IPS-NIHi11 (cell line): ENCODE measurements at places on chromosomes 12 and 14.

DNA sequence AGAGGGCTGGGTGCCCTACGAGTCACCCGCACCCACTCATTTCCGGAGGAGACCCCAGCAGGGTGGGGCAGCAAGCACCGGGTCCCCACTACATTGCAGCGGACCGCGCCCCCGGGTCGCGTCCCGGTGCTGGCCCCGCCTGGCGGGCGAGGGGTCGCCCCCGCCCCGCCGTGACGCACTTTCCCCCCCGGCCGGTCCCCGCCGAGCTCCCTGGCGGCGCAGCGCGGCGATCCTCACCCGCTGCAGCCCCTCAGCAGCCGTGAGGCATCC lies 106.1 kb downstream of the PRICKLE1 start:
- DNase-seq: peak; percentile 62

- no peak for DNase-seq
These were observed 2.8 kb downstream of the FAM234B start for GRCh38 chr12:13046964-13047363.

GRCh38 chr12:46677749-46678148 lies 148.0 kb downstream of the SLC38A4 start:
- DNase-seq: peak; percentile 40

DNA sequence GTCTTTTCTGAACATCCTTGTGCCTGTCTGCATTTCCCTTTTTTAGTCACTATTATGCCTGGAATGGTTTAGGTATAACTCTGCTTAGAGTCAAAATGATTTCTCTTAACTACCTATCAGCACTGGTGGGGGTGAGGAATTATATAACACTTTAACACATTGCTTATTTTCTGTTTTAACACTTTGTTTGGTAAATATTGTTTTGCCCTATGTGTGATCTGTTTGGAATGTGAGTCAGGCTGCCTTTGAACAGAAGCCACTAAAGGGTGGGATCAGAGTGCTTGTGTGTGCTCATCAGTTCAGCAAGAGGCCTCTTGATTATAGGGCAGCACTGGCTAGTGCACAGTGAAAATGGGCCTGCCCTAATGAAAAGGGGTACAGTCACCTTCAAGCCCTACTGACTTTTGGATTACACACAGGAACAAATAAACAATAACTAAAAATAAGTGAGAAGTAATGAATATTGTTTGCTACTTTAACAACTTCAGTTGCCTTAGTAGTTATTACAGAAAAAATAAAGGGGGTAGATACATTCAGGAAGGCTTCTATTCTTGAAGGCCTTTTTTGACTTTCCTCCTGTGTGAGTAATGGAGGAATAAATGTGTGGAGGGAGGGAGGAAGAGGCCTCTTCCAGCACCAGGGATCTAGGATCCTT lies 23.2 kb downstream of the NGDN start:
- DNase-seq: no peak

GRCh38 chr14:31945074-31945613 lies 132.0 kb upstream of the ARHGAP5 start:
- no peak for DNase-seq

DNA sequence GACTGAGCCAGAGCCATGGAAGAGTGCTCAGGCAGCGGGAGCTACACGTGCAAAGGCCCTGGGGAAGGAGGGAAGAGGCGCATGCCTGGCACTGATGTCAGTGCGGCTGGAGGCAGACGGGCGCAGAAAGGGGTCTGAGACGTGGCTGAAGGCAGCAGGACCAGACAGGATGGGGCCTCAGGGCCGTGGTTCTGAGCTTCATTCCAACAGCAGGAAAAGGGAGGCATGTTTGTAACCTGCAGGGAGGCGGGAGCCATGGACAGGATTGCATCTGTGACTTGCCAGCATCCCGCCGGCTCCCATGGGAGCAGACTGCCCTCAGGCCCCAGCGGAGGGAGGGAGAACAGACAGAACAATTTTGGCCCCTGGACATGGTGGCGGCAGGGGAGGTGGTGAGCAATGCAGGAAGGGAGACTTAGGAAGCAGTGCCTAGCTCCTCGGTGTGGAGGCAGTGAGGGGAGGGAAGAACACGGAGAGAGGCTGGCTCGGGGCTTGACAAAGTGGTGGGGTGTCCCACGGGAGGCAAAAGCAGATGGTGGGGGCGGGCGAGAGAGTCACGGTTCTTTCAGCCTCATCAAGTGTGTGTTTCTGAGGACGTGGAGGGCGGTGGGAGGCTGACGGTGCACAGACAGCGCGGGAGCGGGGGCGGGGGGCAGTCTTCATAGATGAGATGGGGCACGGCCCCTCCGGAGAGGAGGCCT lies 33.3 kb upstream of the INF2 start:
- no peak for DNase-seq

DNA sequence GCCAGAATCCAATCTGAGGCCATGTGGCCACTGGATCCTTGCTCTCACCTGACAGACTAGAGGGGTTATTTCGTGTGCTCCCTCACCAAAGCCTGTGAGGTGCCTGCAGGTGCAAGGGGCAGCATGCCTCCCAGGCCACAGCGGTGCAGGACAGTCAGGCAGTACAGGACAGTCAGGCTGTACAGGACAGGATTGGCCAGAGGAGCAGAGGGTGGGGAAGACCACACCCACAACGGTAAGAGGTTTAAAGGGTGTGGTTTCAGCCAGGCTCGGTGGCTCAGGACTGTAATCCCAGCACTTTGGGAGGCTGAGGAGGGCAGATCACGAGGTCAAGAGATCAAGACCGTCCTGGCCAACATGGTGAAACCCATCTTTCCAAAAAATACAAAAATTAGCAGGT lies 3.1 kb upstream of the BRF1 start:
- no peak for DNase-seq

DNA sequence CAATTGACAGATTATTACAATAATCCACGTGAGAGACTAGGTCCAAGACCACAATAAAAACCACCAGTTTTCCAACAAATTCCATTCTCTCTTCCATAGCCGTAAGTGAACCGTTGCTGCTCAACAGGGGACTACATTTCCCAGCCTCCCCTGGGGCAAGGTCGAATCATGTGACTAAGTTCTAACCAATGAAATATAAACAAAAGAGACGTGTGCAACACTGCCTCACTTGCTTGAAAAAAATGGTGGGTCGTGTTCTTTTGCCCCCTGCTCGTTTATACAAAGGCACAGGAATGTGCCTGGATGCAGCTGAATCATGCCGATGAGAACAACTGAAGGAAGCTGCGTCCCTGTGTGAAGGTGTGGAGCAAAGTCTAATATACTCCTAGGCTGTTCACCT lies 51.1 kb downstream of the HSPB8 start:
- DNase-seq: peak; percentile 94

GRCh38 chr14:59529189-59529588 lies 44.9 kb downstream of the JKAMP start:
- no peak for DNase-seq

GRCh38 chr12:27198036-27198435 lies 46.0 kb upstream of the STK38L start:
- DNase-seq: no peak

DNA sequence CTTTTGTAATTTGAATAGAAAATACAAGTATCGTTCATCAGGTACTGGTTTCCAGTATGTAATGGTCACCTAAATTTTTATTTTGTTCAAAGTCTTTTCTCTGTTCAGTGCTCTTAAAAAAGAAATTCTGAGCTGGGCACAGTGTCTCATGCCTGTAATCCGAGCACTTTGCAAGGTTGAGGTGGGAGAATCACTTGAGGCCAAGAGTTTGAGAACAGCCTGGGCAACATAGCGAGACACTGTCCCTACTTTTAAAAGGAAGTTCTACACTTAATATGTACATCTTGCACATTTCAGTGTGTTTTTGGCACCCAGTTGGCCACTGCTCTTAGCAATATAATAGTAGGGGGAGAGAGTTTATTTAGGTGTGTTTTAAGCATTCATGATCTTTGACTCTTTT lies 27.9 kb downstream of the PCNX1 start:
- no peak for DNase-seq

- DNase-seq: no peak
These were observed at the start of gene RTL1 for GRCh38 chr14:100903672-100904185. TSS of gene RTL1 (minus strand) at chr14:100903722. CDS start at chr14:100884788, 18,934 bp downstream.

GRCh38 chr14:25111061-25111601 lies 61.2 kb upstream of the STXBP6 start:
- peak; percentile 24 for DNase-seq

DNA sequence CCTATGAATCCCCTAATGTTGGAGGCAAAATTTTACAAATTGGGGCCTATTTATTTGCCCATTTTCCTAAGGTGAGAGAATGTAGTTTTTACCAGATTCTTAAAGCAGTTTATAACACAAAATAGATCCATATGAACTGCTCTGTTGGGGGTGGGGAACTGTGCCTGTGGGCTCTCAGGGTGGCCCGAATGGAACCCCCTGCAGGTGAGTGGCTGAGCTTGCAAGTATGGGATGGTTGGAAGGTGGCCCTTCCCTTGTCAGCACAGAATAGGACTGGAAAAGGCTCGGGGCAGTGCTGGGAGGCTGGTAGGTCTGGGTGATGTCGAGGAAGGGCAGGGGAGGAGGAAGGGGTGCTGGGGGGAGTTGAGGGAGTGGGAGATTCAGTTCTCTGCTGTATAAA lies 4.9 kb downstream of the VSX2 start:
- DNase-seq: no peak

DNA sequence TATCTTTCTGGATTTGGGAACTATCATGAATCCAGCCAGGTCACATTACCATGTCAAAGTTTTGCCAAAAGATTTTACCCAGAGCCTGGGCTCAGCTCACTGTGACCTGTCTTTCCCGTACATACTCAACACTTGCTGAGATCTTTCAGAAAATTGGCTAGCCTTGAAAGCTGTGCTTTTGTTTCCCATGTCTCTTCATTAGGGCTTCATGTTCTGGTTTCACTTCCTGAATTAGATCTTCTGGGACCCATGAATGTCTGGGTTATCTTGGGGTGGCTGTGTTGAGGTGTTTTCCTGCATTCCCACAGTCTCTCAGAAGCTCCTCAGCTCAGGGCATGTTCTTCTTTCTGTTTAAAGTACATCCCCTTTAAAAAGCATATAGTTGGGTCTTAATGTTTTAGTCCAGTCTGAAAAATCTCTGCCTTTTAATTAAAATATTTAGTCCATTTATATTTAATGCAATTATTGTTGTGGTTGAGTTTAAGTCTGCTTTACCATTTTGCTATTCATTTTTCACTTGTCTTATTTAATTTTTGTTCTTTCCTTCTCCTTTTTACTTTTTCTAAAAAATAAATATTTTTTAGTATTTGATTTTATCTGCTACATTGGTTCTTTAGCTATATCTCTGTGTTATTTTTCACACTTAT lies 242.7 kb downstream of the VRK1 start:
- DNase-seq: no peak

DNA sequence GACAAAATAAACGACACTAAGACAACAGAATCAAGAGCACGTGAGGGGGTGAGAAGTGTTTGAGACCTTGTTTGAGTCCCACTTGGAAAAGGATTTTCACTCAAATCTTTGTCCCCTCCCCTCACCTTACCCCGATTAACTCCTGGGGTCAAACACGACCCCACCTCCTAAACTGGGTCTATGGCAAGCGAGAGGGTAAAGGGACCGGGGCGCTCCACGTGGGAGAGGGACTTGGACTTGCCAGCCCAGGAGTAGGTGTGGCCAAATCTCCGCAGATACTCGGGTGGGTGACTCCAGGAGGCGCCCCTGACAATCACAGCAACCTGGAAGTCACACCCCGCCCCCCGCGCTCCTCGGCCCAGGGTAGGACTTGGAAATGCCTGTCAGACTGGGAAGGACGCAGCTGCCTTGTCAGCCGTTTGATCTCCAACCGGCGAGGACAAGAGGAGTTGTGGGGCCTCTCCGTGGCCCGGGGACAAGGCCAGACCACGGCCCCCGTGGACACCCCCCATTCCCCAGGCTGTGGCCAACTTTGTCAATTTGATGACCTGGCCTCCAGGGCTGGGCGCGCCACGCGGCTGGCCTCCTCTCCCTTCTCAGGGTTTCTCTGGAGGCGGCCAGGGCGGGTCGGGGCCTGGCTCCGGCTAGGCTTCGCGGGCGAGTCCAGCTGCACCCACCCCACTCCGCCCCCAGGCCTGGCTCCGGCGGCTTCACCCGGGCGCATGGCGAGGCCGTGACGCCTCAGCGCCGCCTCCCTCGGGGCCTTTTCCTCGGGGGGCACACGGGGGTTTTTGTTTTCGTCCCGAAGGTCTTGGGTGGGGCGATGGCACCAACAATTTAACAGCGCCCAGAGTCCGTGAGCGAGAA lies 1.1 kb upstream of the BCL11B start:
- DNase-seq: no peak

DNA sequence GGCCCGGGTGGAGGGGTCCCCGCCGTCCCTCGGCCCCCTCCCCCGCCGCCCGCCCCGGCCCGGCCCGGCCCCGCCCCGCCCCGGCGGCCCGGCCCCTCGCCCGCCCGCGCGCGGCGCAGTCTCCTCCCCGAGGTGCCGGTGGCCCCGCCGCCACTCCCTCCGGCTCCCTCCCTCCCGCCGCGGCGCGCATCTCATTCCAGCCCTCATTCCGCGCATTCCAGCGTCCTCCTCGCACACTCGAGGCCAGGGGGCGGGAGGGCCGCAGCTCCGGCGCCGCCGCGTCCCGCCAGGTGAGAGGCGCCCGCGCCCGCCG lies at the start of gene TEAD4:
TSS of gene TEAD4 (plus strand) at position 206 of the 313 bp plus-strand sequence.
- peak; percentile 97 for DNase-seq

DNA sequence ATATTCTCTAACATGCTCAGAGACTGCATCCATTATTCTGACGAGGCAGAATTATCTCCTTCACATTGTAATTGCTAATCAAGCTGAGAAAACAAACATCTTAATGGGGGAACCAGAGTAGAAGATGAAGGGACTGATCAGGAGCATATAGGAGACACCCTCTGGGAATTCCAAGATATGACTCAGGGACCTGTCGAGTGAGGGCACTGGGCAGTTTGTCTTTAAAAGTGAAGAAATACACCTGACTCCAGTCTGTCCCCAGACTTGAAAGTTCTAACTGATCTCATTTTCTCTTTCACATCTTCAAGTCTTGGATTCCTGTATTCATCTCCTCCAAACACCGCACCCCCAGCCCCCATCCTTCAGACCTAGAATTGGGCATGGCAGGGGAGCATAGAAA lies 226.9 kb upstream of the PLXNC1 start:
- DNase-seq: no peak

DNA sequence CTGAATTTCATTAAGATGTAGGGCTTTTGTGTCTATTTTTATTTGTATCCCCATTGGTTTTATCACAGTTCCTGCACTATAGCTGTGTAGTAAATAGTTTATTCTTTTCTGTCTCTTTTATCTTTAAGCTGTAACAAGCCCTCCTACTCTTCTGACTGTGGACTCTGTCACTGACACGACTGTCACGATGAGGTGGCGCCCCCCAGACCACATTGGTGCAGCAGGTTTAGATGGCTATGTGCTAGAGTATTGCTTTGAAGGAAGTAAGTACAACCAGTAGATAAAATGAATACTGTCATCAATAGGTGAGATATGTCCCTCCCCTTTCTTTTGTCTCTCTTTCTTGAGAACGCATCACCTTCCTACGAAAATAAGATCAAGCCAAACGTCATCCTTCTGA lies 34.1 kb upstream of the CHPT1 start:
- no peak for DNase-seq

DNA sequence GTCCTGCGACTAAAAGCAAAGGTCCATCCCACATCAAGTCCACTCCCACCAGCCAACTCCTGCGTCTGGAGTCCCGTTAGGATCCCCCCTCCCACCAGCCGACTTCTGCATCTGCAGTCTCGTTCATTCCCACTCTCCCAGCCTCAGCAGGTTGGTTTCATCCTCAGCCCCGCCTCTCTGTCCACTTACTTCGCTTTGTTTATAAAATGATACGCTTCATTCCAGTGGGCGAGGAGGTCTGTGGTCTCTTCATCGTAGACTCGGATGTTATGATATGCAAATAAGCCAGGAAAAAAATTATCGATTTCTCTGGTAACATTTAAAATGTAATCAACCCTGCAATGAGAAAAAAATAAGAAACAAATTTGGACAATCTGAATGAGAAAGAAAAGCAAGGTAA lies 56.8 kb downstream of the SSH1 start:
- DNase-seq: no peak
